MV-4-11 (cell line): ENCODE measurements at places on chromosomes 3 and 15.
A peak's percentile ranks its signal among the peaks of the same experiment; 100 is the strongest.

DNA sequence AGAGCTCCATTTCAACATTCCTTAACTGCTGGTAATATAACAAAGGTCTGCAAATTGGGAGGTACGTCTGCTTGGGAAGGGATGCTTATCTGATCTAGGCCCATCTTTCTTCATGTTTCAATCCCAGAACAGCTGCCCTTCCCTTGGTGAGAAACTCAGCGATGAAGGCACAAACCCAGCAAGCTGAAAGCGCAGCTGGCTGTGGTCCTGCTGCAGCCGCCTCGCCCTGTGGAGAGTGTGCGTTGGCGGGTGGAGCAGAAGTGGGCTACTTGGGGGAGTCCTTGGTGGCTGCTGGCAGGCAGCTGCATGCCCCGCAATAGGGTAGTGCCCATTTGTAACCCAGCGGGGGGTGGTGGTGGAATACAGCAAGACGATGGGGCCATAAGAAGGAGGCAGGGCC is 160.6 kb upstream of the WNT5A start:
- DNase-seq = no peak

DNA sequence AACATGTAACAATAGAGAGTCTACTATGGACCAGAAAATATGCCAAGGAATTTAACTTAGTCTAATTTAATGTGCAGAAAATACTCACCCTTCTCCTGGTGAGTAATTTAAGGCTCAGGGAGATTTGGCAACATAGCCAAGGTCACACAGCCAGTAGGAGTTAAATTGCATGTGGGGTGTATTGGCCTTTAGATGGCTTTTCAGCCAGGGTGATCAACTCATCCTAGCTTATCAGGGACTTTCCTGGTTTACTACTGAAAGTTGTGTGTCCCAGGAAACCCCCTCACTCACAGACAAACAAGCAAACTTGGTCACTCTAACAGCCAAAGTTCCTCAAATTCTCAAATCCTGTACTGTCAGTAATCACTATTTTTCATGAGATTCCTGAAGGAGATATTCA is 2.6 kb upstream of the SLC9A9 start:
- DNase-seq = no peak

DNA sequence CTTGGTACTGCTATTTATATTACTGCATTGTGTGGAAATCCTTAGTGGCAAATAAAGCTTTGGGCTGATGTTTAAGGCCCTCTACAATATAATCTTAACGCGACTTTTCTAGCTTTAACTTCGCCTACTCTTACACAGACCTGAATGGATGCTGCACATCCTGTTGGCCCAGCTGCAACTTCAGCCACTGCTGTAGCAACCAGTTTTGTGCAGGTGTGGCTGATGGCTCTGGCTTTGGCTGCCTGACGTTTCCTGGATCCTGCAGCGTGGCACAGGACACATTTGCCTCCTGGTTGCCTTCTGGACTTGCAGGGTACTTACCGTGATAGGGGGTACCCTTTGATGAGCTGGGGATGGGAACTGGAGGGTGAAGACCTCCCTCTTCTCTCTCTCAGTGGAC is 20.2 kb upstream of the ERICH6 start:
- no peak for DNase-seq

- no peak for DNase-seq
Measured at GRCh38 chr15:60477164-60477563, 1.8 kb downstream of the ICE2 start.

DNA sequence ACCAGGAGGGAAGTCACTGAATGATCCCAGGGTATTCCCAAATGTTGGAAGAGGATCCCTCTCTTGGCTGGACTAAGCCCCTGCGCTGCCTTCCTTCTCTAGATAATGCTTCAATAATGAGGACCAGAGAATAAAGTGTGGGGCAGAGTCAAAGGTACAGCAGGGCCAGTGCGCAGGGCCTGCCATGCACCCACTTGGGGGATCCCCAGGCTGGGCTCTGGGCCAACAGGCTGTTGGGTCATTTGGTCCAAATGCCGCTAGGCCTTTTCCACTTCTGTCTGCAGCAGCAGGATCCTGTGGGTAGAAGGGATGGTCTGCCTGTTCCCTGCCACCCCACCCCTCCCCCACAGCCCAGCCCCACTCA is 5.7 kb upstream of the CLK3 start:
- DNase-seq = no peak

DNA sequence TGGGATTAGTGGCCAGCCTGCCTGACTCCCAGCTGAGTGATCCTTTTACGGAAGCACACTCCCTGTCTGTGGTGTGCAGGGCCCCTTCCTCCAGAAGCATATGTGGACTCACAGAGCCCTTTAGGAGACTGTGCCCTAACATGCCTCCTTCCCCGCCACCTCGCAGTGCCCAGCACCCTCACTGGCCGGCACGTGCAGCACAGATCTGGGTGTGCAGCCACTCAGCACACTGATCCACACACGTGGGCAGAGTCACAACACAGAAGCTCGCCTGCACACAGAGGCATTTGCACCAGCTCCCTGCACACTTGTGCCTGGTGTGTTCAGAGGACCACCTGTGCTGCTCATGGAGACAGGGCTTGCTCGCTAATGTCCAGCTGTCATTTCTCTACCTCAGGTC is 23.6 kb upstream of the CSPG4 start:
- peak; percentile 84 for DNase-seq

GRCh38 chr3:196012941-196013476 is 68.9 kb downstream of the TFRC start:
- DNase-seq = no peak

DNA sequence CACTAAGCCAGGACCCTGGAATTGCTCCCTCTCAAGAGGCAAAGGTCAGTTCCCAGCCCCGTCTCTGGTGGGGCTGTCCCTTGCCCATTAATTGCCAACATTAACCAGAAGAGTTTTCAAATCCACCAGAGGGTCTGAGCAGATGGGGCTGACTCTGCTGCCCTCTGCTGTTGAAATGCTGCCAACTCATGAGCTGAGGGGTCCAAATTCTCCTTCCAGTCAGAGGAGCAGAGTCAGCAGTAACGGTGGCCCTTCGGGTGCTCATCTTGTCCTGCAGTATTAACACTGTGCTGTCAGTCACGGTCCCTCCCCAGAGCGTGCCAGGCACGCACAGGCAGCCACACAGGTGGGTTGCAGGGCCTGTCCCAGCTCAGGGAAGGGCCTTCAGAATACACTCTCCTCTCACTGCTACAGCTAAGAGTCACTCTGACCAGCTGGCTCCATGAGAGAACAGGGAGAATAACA is 10.7 kb upstream of the SPTBN5 start:
- DNase-seq = peak; percentile 58

DNA sequence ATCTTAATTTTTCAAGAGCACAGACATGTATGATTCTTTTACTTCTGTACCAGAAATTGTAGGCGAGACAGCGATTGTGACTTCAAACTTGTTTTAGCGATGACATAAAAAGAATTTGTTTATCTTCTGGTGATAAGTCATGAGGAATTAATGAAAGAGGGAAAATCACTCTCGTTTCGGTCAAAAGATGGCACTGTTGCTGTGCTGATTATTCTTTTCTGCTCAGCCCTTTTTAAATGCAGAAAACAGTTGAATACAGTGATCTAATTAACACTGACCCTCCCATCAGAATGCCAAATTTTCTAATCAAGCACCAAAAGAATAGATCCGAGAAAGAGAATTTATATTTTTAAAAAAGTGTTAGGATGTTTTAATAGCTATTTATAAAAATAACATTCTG is 52.6 kb downstream of the NSUN3 start:
- DNase-seq = no peak

DNA sequence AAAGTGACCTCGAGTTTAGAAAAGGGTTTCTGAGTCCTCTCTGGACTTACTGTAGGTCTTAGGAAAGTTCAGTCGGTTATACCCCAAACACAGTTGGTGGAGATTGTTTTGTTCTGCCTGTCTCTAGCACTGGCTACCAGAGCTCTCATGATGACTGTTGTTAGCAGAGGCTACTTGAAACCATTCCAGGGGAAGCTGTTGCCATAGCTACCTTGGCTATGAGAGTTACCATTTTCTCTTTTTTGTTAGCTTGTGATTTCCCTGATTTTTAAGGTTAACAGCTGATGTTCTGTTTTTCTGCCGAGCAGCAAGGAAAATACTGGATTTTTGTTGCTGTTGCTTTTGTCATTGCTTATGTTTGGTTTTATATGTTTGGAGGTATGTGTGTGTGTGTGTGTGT is 26.7 kb downstream of the ABHD2 start:
- DNase-seq = no peak

DNA sequence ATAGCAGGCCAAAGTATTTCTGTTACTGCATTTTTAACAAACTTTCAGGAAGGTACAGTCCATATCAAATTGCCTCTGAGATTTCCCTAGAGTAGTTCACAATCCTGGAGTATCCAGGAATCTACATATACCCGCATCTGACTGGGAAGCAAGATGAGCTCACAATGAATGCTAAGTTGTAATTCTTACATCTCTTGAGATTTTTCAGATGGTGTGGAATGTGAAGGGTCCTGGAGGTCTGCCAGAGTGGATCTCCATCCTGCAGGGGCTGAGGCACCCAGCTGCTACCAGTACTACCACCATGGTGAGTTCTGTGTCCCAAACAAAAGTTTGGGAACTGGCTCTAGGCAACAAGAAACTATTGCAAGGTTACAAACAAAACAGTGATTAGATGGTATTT is 156.7 kb upstream of the CCDC54 start:
- DNase-seq = no peak

- DNase-seq = no peak
Measured at GRCh38 chr3:60703008-60703407, 548.2 kb downstream of the FHIT start.

- DNase-seq = no peak
Measured at GRCh38 chr15:76199106-76200082, 111.9 kb downstream of the ETFA start.

- DNase-seq = no peak
Measured at GRCh38 chr3:48423241-48423882, 6.5 kb downstream of the PLXNB1 start.

DNA sequence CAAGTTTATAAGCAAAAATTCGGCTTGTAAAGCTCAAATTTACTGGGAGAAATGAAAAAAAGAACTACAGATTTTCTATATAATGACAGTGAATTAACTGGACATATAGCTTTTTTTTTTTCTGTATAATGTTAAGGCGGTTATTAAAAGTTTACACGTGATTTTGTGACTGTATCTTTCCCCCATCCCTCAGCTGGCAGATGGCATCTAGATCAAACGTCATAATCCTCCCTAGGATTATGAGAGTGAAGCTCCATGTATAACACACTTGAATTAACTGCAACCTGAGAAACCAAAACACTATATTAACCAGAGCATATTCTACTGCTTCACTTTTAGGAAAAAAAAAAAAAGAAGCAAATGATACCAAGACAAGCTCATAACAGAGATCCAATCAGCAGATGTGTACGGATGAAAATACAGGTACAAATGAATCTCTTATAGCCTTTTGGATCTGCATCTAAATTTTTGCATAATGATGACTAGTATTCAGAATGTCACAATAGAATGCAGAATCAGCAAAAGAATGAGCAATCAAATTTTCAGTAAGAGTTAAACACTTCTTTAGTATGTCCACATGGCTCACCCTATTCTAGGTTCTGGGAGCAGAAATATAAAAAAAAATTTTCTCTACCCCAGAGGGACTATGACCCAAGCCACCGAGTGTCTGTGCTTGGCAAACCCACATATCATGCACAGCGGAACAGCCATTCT is 12.4 kb downstream of the MOBP start:
- DNase-seq = no peak

DNA sequence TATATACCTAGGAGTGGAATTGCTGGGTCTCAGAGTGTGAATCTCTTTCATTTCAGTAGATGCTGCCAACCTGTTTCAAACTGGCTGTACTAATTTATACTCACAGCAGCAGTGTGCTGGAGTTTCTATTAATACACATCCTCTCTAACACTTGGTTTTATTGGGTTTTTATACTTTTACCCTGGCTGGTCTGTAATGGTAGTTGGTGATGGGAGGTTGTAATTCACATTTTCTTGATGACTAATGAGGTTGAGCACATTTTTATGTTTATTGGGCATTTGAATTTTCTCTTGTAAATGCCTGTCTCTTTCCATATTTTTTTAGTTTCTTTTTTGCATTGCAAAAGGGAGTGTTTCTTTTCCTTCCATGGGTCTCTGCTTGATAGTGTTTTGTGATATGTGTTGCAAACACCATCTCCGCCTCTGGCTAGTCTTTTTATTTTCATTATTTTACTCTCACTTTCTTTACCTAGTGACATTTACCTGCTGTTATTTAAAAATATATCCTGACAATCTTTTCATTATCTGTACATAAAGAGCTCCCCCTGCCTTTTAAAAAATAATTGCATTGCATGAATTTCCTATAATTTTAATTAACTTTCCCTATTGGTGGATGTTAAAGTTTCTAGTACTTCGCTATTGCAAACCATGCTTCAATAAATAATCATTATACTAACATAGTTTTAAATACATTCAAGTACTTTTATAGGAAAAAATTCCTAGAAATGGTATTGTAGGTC is 49.0 kb upstream of the GCNT3 start:
- DNase-seq = no peak

DNA sequence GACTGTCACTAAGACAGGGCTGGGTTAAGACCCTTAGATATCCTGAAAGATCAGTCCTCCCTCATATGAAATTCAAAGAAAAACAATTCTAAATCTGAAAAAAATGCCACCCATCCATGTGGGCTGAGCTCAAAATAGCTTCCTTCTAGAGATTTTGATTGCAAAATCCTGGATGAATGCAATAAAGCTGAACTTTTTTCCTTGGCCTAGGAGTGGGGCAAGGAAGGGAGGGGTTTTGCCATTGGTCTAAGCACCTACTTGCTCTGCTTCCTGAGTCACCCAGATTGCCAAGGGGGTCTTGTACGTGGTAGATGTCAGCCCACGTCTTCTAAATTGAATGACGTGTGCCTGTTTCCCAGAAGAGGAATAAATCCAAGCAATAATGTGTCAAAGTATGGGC is 15.3 kb upstream of the SMAD3 start:
- peak; percentile 22 for DNase-seq

GRCh38 chr3:40432793-40433192 is 24.3 kb upstream of the RPL14 start:
- no peak for DNase-seq

GRCh38 chr3:40719660-40720287 is 195.0 kb downstream of the ZNF621 start:
- no peak for DNase-seq

DNA sequence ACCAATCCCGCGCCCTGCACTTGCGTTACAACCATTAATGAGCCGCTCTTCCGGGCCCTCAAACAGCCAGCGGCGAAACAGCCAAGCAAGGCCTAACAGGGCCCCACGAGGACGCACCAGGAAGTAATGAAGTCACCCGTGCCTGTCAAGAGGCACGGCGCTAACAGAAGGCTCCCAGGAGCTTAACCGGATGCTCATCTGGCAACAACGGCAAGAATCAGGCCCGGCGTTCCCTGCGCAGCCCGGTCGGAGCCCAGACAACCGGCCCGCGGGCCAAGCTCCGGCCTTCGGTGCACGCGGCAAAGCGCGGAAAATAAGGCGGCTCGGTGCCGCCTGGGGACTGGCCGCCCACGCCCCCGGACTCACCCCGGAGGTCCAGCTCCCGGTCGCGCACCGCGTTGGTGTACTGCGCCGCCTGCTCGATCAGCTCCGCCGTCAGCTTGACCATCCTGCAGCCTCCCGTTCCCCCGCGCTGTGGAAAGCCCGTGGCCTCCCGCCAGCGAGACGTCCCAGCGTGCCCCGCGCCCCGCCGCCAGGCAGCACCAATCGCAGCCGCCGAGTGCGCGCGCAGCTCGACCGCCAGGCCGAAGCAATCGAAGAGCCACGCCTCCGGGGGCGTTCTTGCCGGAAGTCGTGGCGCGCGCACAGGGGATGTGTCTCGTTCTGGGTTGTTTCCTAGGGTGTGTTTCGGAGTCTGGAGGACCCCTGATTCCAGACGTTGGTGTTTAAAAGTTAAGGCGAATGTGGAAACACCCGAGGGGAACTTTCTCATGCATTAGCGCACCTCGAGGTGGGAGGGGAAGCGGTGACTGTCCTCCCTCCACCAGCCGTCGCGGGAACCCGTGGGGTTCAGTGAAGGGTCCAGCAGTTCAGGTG is at the start of gene SNRPA1:
Gene SNRPA1 (minus strand): TSS at position 518 of the 876 bp plus-strand sequence. CDS start 70 bp downstream, at position 448.
- peak; percentile 92 for DNase-seq
